Activated T-cell treated with anti-CD3 and anti-CD28 coated beads for 1 hour (primary cell): ENCODE measurements at places on chromosomes 5 and 9.

- DNase-seq, result no peak
Observed at GRCh38 chr5:77294185-77294584, 83.7 kb downstream of the PDE8B start.

GRCh38 chr9:84894859-84895258 lies 225.3 kb downstream of the NTRK2 start:
- no peak for DNase-seq

DNA sequence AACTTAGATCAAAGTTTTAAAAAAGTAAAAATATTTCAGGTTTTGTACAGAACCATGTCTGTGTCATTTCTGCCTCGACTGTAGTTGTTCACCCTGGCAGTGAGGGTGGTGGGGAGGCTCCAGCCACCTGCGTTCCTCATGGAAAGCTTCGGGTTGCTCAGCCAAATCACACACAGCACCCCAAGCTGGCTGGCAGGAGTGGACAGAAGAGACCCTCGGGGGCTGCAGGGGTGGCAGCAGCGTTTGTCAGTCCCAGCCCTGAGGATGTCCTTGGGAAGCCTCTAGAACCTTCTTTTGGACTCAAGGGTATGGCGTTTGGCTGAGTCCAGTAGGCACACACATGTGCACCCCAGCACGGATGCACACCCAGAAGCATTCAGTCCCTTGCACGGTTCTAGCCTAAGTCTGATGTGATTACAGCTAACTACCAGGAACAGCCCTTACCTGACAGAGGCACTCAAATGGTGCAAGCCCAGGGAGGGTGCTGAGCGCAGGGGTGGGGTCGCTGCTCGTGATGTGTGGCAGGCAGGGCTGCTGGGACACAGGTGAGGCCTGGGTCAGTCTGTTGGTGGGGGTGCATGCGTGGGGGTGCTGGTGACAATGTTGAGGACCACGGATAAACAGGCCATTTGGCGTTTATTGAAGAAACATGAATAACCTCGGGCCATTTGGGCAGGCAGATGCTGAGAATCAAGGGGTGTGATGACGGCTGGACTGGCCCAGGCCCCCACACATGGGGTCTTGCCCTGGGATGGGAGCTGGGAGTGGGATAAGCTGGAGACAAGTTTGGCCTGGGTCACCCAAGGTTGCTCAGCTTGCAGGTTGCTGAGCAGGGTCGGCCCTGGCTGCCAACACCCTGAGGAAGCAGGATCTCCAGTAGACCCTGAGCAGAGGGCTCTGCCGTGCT lies 103.4 kb downstream of the PHF2 start:
- no peak for DNase-seq

DNA sequence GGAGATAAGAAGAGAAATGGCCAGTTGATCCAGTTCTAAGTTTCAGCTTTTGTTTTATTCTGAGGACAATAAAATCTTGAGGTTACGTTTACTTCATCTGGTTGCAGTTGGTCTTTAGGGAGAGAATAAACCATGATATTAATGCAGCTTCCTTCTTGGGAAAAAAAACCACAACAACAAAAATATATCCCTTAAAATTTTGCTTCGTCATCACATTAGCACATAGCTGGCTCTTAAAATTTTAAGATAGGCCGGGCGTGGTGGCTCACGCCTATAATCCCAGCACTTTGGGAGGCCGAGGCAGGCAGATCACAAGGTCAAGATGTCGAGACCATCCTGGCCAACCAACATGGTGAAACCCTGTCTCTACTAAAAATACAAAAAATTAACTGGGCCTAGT lies 86.4 kb downstream of the EQTN start:
- DNase-seq, result no peak

GRCh38 chr9:2613730-2614271 lies 7.8 kb upstream of the VLDLR start:
- no peak for DNase-seq

DNA sequence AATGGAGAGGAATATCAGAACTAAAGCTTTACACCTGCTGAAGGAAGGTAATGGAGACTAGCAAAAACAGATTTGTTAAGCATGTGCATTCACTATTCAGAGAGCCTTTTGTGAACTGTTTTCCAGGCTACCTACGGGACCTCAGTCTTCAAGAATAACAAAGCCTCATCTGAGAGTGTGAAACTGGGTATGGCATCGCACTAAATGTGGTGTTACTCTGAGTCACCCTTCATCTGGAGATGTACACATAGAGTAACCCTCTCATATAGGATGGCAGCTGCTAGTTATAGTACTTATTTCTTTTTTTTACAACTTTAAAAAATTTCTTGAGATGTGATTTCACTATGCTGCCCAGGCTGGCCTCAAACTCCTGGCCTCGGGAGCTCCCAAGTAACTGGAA lies 306.8 kb downstream of the ZNF608 start:
- DNase-seq, result no peak

DNA sequence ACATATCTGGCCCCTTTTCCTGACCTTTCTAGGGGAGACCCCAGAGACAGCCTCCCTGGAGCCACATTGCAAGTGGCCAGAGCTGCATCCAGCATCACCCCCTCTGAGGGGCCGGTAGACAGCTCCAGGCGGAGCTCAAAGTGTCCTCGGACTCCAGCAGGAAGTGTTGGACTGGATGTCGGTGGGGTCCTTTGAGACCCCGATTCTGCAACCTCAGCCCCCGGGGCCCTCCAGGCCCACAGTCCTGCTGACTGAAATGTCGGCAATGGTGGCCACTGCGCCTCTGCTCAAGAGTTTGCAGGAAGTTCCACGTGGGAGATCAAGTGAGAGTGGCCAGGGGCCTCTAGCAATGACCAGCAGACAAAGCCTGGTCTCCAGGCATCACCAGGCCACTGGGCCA lies 115.9 kb upstream of the FOXD4L5 start:
- no peak for DNase-seq

DNA sequence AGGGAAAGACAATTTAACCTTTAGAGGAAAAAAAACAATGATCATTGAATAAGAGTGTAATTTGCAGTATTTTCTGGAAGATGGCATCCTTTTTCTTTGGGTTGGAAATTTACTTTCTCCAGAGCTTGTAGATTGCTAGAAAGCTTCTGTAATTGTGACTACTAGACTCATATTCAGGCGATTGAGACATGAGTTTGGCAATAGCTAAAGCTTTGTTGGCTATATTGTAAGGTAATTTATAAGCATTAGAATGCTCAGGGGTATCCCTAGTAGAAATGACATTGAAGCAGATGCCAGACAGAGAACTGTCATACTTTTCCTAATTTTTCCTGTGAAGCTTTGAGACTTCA lies 115.3 kb downstream of the UNC13B start:
- DNase-seq, result no peak

DNA sequence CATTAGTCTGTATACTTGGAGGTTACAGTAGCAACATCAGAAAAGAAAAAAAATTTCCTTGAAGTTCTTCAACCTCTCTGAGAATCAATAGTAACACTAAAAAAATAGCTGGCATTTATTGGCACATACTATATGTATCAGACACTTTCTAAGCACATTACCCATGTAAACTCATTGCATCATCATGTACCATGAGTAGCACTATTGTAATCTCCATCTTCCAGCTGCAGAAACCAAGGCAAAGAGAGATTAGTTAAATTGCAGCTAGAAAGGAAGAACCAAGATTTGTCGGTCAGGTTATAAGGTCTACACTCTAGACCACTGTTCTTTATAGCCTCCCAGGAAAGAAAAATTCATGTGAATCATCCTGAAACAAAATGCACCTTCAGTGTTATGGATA lies 31.4 kb upstream of the RAB3C start:
- DNase-seq, result no peak

DNA sequence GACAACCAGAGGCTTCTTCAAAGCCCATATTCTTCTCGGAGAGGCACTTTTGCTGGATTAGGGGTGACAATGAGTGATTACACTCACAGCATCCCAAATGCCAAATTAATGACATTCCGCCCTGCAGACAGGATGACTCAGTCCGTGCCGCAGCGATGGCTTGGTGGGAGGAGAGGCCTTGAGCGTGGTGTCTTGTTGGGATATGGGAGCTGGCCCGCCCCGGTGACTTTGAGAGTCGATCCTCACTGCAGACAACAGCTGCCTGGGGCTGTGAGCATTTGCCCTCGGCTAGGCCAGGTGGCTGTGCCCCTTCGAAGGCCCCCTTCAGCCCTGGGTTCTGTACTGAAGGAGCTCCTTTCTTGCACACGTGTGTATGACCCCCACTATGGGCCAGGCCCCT lies 29.8 kb downstream of the OLFM1 start:
- no peak for DNase-seq

DNA sequence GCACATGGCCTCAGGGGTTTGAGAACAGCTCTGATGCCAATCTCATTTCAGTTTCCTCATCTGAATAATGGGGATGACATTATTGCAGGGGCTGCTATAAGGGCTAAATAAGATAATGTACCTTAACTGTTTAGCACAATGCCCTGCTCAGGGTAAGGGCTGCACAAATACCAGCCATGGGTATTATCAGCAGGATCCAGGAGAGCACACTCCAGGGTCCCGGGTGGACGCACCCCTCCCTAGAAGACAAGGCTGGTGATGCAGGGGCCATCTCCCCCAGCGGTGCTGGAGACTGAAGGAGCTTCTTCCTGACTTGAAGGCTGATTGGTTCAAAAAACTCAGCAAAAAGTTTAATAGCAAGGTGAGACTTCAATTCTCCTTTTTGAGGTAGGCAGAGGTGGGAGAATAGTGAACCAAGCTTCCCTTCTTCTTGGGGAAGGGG lies 2.7 kb upstream of the CXXC5 start:
- DNase-seq, result no peak

DNA sequence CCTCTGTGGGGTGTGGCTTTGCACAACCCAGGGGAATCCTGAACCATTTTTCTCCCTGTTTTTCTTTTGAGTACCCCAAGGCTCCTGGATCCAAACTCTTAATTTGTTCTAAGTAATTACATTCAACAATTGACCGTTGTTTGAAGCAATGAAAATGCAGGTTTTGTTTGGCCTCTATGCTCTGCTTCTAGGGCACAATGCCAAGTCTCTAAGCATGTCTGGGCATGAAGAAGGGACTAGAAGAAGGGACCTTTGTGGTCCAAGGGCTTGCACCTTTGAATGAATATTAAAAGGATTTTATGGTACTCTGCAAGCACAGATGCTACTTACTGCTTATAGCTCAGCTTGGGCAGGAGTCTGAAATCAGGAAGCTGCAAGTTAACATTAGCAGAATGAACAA lies 6.6 kb upstream of the ENC1 start:
- DNase-seq, result no peak

- no peak for DNase-seq
Observed at GRCh38 chr5:116365006-116365496, 209.6 kb downstream of the SEMA6A start.

GRCh38 chr9:70060883-70061507 lies 17.3 kb downstream of the MAMDC2 start:
- DNase-seq, result no peak

- DNase-seq, result no peak
Observed at GRCh38 chr9:96129747-96130146, 172.2 kb downstream of the HSD17B3 start.

GRCh38 chr9:84145780-84146179 lies 165.2 kb downstream of the RMI1 start:
- DNase-seq, result no peak

DNA sequence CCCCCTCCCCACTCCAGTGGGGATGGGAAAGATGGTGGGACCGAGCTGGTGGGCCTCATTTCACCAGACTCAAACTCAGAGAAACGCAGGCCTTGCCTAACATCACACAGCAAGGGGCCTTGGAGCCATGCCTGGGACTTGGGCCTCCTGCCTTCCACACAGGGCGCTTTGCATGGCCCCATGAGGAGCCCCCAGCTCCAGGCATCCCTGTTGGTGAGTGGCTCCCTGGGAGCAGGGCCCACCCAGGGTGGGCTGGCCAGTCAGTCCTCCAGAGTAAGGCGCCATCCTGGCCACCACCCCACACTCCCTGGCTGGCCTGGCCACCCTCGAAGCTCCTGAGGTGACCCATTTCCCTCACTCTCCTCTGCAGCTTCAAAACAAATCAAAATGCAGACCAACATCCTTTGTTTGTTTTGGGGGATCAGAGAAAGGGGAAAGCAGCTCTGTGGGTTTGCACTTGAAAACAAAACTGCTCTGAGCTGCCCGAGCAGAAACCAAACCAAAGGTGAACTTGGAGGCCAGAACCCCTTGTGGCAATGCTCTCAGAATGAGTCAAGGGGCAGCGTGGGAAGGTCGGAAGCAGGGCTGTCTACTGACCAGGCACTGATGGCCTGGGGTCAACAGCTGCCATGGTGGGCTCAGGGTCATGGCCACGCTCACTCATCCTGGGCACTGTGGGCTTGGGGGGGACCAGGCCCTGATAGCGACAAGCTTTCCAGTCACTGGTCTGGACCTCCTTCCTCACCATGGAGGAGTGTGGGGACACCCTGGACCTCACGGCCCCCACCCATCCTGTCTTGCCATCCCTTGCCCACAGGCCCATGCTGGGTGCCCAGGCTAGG lies 37.0 kb upstream of the VDAC1 start:
- DNase-seq, result no peak

- no peak for DNase-seq
Observed at GRCh38 chr5:123936548-123936947, 424.6 kb downstream of the CSNK1G3 start.

GRCh38 chr5:170254056-170254455 lies 21.3 kb downstream of the C5orf58 start:
- DNase-seq, result peak; percentile 51
